OCI-M1 (cell line): ENCODE measurements at places on chromosomes 7 and 10.

- DNase-seq, result no peak
Measured at GRCh38 chr10:7672341-7673134, 5.8 kb upstream of the ITIH5 start.

DNA sequence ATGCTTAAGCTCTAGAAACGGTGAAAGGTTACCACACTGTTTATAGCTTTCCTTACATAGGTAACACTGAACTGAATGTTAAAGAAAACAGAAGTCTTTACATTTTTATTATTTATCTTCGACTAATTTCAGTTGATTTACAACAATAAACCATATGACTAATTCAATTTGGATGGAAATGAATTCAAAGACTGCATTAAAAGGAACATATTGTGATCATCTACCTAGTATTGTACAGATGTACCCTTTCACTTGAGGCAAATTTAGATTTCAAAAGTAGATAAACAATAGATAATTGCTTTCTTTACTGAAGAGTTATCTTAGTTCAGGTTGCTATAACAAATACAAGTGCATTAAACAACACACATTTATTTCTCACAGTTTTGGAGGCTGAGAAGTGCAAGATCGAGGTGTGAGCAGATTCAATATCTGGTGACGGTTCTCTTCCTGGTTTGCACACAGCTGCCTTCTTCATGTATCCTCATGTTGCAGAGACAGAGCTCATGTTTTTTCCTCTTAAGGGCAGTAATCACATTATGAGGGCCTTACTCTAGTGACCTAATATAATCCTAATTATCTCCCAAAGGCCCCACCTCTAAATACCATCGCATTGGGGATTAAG, 15.0 kb upstream of the ARMC3 start:
- no peak for DNase-seq

DNA sequence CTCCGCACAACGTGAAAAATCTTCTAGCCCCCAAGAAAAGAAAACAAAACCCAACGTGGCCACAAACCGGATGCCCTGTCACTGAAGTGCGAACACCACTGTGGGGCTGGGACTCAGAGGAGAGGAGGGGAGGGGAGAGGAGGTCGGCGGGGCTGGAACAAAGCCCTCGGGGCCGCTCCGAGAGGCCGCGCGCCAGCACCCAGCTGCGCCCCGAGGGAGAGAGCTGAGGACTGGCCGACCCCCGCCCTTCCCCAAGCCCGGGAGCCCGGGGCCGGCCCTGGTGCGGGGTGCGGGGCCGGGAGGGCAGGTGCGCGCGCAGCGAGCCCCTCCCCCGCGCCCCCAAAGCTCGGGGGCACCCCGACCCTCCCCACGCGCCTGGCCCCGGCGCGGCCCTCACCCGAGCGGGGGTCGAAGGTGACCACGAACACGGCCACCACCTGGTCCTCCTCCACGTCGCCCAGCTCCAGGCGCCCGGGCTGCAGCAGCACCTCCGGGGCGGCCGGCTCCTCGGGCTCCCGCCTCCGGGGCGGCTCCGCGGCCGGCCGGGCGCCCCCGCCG, 398 bp downstream of the DENND11 start:
- peak; percentile 2 for DNase-seq

- DNase-seq, result no peak
Measured at GRCh38 chr7:155918720-155919390, 106.6 kb upstream of the SHH start.

DNA sequence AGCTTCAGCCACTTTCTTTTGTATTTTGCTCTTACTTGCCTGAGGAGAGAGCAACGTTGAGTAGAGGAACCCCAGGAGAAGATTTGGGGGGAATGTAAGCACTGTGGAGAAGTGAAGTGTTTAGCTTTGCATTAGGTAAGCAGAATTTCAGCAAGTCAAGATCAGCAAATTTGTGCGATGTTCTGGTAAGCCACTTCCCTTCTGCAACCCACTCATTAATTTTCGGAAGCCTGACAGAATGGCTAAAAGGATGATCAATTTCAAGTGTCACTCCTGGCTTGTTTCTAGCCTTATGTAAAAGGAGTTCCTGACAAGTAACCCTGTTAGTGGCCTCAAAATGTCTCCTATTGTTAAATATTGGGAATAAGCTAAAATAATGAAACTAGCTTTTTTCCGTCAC, 48.5 kb upstream of the NXPH1 start:
- DNase-seq, result no peak

- no peak for DNase-seq
Measured at GRCh38 chr7:132424821-132425724, 151.2 kb downstream of the PLXNA4 start.
